Stimulated activated CD4-positive, alpha-beta T cell treated with anti-CD3 and anti-CD28 coated beads, TNF-alpha, amount 100 ng/mL, for 4 hours (primary cell): ENCODE measurements at places on chromosomes 11 and 22.

- DNase-seq = no peak
These were observed 33.0 kb downstream of the SERGEF start for GRCh38 chr11:17979770-17980371.

GRCh38 chr11:107792049-107792443 is 66.5 kb downstream of the SLC35F2 start:
- no peak for DNase-seq

GRCh38 chr11:538431-539051 is 1.2 kb downstream of the LRRC56 start:
- DNase-seq = no peak

- DNase-seq = peak; percentile 87
These were observed at the start of gene MEI1 for GRCh38 chr22:41699264-41700107. Gene MEI1, plus strand, starts transcription at chr22:41699503. Its CDS starts 36 bp downstream, at chr22:41699539.

DNA sequence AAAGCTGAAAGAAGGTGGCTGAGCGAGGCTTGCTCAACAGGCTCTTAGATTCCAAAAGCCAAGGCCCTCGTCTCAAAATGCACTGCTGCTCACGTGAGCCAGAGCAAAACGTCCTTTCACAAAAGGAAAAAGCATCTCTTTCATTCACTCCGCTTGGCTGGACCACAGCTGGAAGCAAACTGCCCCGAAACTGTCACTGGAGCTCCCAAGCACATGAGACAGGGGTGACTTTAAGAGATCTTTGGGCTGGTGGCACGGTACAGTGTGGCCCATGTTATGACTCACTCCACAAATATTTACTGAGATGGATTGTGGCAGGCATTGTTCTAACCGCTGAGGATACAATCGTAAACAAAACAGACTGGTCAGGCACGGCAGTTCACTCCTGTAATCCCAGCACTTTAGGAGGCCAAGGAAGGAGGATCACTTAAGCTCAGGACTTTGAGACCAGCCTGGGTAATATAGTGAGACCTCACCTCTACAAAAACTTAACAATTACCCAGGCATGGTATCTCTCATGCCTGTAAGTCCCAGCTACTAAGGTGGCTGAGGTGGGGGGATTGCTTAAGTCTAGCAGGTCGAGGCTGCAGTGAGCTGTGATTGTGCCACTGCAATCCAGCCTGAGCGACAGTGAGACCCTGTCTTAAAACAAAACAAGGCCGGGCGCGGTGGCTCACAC is 3.6 kb downstream of the PLA2G6 start:
- DNase-seq = no peak

GRCh38 chr22:45742866-45743450 is 71.3 kb downstream of the ATXN10 start:
- no peak for DNase-seq

DNA sequence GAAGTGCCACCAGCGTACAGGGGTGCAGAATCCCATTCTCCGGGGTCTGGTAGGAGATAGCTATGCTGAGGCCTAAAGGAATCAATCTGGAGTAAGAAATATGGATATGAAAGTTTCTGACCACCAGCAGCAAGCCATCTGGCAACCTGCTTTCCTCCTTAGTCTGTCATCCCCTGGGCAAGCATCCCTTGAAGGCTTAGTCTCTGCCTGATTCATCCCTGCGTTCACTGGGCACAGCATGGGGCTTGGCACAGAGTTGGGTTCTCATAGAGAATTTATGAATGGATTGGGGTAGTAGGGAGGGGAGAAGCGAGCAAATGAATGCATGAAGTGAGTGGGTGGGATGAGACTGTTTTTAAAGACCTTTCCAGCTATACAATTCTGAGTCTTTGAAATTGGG is 85.8 kb upstream of the NARS2 start:
- no peak for DNase-seq

DNA sequence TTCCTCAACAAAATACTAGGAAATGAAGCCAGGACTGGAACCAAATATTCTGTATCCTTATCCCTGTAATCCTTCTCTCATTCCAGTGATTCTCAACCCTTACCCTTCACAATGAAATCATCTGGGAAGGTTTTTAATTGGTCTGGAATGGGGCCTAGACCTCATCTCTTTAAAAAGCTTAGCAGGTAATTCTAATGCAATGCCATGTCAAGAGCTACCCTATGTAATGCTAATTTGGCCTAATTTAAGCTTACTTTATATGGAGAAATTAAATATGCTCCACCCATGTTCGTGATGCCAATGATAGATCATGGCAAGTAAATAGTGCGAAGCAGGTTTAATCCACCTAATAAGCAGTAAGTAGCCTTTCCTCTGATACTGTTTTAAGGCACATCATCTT is 101.7 kb downstream of the SGSM3 start:
- no peak for DNase-seq

GRCh38 chr11:74604311-74604710 is 11.9 kb downstream of the POLD3 start:
- DNase-seq = no peak

DNA sequence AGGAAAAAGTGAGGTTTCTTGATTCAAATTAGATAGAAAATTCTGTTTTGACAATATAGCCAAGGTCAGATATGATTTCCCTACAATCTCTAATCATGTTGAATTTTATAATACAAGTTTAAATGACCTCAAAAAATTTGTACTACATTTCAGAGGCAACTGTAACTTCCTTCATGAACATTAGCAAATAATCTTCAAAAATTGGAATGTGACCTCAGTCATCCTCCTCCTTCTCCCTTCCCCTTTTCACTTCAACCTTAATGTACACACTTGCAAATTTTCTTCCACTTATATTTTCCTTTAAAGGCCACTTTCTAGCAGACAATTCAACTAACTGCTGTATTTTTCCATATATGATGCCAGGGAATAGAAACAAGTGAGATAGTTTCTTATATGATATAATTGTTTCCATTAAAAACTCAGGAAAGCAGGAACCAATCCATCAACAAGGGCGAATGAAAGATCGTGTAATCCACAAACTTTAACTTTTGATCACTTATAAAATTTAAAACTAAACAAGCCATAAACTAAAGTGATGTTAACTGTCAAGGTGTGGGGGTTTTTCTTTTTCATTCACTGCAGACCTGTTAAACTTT is 60.3 kb downstream of the MAML2 start:
- DNase-seq = no peak

- DNase-seq = no peak
These were observed 51.4 kb upstream of the DBX1 start for GRCh38 chr11:20211691-20212090.

- no peak for DNase-seq
These were observed 64.8 kb downstream of the TBC1D22A start for GRCh38 chr22:46827136-46827780.

DNA sequence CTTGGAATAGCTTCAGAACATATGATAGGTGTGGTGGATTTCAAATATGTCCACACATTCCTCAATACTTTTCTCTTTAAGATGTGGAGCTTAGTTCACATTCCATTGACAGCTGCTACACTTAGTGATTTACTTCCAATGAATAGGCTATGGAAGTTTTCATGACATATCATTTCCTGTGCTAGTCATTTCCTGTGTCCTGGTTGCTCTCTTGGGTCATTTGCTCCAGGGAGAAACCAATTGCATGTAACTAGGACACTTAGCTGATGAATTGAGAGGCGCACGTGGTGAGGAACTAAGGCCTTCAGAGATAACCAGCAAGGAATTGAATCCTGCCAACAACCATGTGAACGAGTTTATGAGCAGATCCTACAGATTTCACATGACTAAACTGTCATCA is 120.9 kb downstream of the SLC17A6 start:
- DNase-seq = no peak

DNA sequence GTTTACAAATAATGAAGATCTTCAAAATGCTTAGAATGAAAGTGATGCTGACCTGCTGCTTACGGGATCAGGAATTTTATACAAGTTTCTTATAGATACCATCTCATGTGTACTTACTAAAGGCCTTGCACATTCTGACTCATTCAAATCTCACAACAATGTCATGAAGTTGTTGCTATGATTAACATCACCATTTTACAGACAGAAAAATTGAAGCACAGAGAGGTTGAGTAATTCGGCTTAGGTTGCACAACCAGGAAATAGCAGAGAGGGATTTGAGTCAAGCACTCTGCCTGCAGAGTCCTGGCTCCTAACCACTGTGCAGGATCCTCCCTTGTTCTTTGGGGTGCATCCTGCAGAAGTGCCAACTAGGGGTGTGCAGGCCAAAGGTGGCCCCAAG is 471.9 kb downstream of the MIAT start:
- DNase-seq = no peak

- no peak for DNase-seq
These were observed 457.0 kb downstream of the DLG2 start for GRCh38 chr11:85170184-85170583.

GRCh38 chr22:37801946-37802309 is 5.8 kb upstream of the GCAT start:
- no peak for DNase-seq

GRCh38 chr22:40486962-40487602 is 116.7 kb downstream of the SGSM3 start:
- DNase-seq = no peak

- DNase-seq = peak; percentile 22
These were observed 603 bp upstream of the ZFTA start for GRCh38 chr11:63769042-63769713.

GRCh38 chr22:47344414-47344813 is 582.0 kb downstream of the TBC1D22A start:
- no peak for DNase-seq

DNA sequence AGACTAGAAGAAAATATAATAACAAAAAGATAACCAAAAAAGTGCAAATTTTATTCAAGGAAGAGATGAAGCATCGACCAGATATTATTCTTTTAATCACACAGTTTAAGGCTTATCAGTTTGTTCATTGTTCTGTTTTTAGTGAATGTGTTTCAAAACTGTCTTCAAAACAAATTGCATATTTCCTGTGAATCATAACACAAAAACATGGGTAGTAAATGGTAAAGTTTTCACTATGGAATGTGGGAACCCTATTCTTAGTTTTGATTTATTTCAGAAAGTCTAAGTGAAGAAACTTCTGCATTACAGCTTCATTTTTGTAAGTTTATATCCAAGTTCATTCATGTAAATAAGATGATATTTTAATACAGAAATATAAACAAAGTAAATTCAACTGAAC is 207.6 kb upstream of the LUZP2 start:
- no peak for DNase-seq

DNA sequence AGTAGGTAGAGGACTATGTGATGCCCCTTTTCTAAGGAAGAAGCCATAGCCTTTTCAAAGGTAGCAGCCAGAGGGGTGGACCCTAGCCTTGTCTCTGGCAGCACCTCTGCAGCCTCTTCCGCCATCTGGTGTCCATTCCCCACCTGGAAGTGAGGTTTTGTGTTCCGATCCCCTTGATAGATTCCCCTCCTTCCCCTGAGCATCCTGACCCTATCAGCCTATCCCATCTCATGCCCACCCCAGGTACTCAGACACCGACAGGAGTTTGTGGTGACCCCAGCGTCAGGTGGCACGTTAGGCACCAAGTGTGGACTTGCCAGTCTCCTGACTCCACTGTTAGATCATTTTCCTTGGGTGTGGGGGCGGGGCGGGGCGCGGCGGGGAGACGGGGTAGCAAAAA is 398 bp upstream of the FAM89B start:
- no peak for DNase-seq

- DNase-seq = no peak
These were observed 42.1 kb upstream of the SEZ6L start for GRCh38 chr22:26127126-26127525.

- DNase-seq = no peak
These were observed 552.8 kb downstream of the MIAT start for GRCh38 chr22:27210111-27210730.

DNA sequence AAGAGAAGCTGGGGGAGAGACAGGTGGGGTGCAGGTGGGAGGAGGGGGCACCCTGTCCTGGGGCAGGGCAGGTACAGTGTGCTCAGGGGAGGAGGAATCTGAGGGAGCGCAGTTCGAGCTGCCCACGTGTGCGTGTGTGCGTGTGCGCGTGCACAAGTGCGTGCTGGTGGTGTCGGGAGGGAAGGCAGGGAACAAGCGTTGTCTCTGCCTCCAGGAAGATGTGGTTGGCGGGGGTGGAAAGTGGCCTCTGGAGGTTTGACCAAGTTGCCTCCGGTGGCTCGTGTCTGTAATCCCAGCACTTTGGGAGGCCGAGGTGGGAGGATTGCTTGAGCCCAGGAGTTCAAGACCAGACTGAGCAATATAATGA is 49.9 kb upstream of the THY1 start:
- no peak for DNase-seq

- no peak for DNase-seq
These were observed 25.6 kb downstream of the TREH start for GRCh38 chr11:118653684-118654390.

DNA sequence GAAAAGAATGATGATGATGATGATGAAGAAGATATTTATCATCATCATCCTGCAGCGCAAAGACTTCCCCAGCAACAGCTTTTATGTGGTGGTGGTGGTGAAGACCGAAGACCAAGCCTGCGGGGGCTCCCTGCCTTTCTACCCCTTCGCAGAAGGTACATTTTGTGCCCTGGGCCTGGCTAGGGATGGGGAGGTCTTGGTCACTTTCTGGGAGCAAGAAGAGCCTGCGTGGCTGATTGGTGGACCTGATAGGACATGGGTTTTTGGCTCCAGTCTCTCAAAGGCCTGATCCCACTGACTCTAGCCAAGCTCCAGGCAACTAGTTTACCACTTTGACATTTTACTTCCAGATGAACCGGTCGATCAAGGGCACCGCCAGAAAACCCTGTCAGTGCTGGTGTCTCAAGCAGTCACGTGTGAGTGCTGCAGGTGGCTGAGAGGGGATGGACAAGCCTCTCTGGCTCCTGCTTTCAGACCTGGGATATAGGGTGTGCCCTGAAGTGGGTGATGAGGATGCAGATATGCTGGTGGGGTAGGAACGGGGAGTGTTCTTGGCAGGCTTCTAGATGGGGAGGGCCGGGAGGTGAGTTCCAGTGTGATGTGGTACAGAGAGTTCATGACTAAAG is 5.3 kb downstream of the SIDT2 start:
- DNase-seq = no peak

- DNase-seq = no peak
These were observed 10.8 kb upstream of the SEC14L4 start for GRCh38 chr22:30516273-30516672.

DNA sequence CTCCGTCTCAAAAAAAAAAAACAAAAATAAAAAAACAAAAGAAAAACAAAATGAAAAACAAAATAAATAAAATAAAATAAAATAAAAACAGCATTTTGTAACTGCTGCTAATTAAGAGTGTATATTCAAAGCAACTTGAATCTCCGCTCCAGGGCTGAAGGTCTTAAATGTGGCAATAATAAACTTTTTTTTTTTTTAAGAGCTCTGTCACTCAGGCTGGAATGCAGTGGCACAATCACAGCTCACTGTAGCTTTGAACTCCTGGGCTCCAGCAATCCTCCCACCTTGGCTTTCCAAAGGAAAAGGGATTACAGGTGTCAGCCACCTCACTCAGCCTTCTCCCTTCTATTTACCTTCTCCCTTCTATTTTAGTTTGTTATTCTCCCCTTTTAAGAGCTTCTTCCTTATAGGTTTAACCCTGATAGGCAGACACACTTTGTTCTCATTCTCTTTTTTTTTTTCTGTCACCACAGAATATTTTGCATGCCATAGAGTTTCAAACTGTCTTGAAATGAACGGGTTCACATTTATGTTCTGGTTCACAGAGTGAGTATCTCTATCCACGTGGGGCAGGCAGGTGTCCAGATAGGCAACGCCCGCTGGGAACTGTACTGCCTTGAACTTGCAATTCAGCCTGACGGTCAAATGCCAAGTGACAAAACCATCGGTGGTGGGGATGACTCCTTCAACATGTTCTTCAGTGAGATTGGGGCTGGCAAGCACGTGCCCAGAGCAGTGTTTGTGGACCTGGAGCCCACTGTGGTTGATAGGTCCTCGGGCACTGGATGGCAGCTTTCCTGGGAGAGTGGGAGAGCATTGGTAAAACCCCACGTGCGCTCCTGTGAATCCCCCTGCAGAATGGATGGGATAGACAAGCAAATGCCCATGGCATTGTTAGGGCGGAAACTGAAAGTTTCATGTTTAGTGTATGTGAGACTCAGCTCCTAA is 19.4 kb downstream of the LRRC74B start:
- DNase-seq = no peak
